ENCODE measurements at places on chromosomes 7 and 10.
A peak's percentile ranks its signal among the peaks of the same experiment; 100 is the strongest.

DNA sequence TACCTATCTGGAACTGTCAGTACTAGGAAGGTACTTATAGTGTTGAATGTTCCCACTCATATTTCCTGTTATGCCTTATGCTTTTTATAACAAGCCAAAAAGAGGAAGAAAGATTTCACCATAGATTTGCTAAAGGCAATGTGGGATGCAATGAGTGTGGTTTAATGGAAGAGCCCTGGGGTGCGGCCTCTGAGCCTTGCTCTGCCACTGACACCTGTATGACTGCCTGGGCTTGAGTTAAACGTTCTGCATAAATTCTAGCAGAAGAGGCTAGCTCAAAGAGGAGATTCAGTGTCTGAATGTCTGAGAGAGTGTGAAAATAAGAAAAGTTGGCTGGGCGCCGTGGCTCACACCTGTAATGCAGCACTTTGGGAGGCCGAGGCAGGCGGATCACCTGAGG lies 143.8 kb downstream of the TPST1 start:
- DNase-seq, result no peak

DNA sequence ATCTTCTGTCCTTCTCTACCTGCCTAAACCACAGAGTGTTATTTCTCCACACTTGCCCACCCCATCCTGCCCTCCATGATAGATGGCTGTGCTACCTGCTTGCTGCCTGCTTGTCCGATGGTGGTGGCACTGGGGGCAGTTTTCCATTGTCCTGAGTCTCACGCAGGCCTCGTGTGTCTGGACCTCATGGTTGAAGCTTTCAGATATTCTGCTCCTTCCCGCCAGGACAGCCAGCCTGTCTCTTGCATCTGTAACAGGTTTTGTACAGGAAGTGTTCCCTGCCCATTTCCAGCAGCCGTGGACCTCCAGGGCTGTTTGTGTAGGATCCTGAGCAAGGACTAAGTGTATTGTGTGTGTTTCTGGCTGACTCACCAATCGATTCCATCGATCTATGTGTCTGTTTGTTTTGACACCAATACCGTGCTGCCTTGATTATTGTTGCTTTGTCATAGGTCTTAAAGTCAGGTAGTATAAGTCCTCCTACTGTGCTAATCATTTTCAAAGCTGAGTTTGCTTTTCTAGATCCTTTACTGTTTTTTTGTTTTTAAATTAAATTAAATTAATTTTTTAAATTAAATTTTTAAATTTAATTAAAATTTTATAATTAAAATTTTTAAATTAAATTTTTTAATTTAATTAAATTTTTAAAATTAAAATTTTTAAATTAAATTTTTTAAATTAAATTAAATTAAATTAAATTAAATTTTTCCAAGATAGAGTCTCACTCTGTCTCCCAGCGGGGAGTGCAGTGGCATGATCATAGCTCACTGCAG lies 8.5 kb downstream of the IL15RA start:
- peak; percentile 63 for DNase-seq

GRCh38 chr7:43351683-43352082 lies 231.2 kb upstream of the STK17A start:
- DNase-seq, result no peak

DNA sequence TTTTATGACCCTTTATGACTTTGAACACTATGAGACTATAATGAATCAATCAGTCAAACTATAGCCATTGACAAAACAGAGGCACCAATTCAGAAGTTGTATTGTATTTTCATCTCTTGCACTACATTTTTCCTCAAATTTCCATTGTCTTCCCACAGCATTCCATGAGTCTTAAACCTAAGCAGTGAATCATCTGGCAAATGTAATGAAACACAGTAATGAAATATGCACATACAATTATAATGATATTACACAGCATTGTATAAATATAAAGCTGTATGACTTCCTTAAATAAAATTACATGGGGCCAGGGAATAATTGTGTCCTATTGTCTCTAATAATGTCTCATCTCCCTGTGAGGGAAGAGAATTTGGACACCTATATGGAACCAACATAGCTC lies 45.0 kb downstream of the VWDE start:
- no peak for DNase-seq

- no peak for DNase-seq
Observed at GRCh38 chr10:128612195-128612594, 486.0 kb upstream of the MKI67 start.

DNA sequence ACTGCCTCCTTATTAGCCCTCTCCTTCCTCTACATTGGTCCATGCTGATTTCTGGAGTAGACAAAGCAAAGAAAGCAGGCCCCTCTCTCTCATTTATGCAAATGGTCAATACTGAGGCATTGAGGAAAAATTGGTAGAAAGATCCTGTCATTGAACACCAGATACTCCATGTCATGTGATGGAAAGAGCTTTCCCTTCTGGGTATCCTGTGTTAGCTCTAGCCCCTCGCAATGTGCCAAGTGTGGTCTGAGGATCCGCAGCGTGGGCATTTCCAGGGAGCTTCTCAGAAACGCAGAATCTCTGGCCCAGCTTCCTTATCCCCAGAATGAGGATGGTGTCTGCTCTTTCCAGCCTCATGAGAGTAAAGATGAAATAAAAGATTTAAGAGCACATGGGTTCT lies 159.1 kb downstream of the CREB5 start:
- no peak for DNase-seq

DNA sequence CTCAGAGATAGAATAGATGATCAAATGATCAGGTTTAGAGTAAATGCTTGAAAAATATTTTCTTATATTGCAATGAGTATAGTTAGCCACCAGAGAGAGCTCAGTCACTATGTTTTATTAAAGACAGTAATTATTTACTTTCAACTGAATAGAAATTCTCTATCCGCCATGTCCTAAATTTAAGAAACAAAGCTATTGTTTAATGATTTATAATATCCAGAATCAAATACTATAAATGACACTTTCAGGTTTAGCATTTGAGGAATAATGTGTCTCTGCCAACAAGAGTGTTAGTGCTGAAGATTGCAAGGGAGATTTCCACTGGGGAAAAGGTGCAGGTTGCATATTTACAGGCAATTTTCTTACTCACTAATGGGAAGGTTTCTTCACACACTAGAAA lies 184.7 kb downstream of the DGKB start:
- no peak for DNase-seq

DNA sequence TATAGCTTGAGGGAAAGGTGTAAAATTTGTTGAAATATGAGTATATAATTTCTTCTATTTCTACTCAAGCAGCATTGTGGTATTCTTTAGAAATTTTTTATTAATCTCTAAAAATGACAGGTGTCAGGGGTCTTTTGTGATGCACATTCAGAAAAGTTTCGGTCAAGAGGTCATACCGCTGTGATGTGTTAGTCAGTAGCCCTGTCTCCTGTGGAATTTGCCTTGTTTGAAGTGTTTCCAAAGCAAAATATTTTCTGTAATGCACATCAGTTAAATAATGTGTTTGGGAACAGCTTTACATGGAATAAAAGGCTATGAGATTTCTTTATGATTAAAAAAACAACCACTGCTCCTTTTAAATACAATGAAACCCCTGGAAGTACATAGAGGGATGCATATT lies 35.8 kb downstream of the FOXP2 start:
- DNase-seq, result no peak

DNA sequence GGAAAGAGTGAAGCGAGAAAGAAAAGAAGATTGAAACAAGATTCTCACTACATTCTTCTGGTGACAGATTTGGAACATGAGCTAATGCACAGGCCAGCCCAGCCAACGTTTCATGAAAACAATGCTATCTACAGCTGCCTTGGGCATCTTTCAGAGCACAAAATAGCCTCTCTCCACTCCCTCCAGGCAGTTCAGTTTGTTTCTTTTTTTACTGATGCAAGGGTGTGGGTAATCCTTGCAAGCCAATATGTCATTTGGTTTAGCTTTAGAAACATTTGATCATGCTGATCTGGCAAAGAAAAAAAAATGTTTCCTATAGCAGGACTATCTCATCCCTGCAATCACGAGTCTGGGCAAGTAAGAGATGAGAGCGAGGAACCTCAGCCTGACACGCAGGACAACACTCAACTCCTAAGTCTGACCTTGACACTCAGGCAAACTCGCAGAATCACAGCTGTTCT lies 35.9 kb downstream of the SVIL start:
- no peak for DNase-seq

DNA sequence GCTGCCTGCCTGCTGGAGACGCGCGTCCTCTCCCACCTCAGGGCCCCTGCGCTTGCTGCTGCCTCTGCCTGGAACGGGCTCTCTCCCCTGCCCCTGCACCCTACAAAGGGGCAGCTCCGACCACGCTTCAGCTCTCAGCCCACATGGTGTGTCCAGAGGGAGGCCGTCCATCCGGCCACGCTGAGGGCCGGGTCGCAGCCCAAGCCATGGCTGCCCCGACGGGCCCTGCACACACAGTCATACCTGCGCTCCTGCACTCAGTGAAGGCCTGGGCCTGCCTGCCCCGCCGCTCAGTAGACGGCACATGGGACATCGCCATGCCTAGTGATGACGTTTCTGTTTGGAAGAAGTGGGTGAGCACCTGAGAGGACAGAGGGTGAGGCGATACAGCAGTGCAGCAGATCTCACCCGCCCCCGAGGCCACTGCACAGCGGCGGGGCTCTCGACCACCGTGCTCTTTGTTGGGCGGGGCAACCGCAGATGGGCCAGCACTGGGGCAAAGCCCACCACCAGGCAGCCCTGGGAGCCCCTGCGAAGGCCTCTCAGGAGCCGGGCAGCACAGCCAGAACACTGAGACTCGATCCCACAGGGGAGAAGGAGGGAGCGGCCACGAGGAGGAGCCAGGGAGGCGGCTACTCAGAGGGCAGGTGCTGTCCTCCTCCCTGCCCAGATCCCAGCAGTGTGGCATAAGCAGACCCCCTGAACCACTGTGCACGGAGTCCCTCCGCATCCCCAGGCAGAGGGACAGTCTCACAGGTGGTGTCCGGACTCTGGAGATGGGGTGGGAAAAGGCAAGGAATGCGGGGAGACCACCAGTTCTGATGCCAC lies 129.5 kb downstream of the MAD1L1 start:
- no peak for DNase-seq

DNA sequence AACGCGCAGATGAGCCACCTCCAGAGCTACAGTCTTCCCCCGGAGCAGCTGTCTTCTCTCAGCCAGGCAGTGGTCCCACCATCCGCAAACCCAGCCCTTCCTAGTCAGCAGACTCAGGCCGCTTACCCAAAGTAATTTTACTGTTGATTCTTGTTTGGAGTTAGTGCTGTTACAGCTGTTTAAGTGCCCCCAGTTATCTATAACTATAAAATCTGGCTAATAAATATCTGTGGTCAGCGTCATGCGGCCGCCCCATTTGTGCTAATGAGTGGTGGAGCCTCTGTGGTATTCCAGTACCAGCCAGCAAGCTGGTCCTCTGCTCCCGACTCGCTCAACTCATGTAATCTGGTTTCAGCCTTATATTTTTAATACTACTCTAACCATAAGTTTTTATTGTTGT lies 43.2 kb upstream of the TMEM236 start:
- no peak for DNase-seq

GRCh38 chr7:100884736-100885439 lies 4.6 kb downstream of the UFSP1 start:
- DNase-seq, result no peak

GRCh38 chr7:37920849-37921805 lies 687 bp downstream of the EPDR1 start:
- DNase-seq, result peak; percentile 86

DNA sequence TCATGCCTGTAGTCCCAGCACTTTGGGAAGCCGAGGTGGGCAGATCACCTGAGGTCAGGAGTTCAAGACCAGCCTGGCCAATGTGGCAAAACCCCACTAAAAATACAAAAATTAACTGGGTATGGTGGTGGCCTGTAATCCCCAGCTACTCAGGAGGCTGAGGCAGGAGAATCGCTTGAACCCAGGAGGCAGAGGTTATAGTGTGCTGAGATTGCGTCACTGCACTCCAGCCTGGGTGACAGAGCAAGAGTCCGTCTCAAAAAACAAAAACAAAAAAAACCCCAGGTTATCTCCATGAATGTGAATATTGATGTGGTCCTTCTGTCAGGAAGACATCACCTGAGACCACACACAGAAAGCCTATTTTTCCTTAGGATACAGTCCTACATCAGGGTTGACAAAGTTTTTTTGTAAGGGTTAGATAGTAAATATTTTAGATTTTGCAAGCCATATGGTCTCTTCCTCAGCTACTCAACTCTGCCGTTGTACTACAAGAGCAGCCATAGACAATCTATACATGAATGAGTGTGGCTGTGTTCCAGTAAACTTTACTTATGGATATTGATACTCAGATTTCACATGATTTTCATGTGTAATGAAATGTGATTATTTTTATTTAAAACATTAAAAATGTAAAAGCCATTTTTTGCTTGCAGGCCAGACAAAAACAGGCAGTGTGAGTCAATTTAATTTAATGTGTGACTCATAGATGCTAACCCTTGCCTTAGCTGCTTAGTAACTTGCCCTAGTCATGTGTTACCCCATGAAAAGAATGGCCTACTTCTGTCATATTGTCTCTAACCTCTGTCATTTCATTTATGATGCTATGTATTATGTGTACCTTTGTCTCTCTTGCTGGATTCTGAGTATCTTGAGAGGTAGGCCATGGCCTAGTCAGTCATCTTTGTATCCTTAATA lies 78.1 kb downstream of the TPST1 start:
- DNase-seq, result no peak

- no peak for DNase-seq
Observed at GRCh38 chr7:125828153-125828700, 898.6 kb upstream of the POT1 start.

GRCh38 chr7:4803397-4804241 lies 28.2 kb downstream of the AP5Z1 start:
- no peak for DNase-seq

- DNase-seq, result no peak
Observed at GRCh38 chr7:30510124-30511075, 5.8 kb upstream of the GGCT start.

DNA sequence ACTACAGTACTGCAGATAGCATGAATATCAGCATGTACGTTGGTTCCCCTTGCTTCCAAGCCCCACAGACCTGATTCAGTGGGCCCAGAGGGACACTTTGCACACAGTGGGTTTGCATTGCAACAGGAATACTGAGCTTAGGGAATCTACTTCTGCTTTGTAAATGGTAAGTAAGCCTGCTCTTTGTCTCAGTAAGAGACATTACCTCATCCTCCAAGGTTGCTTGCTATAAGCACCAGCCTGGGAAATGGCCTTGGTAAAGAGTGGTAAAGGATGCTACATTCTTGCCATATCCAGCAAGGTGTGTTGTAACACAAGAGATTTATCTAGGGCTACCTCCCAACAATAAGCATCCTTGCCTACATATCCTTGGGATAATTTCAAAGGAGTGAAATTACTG lies 730.5 kb downstream of the INHBA start:
- DNase-seq, result no peak

DNA sequence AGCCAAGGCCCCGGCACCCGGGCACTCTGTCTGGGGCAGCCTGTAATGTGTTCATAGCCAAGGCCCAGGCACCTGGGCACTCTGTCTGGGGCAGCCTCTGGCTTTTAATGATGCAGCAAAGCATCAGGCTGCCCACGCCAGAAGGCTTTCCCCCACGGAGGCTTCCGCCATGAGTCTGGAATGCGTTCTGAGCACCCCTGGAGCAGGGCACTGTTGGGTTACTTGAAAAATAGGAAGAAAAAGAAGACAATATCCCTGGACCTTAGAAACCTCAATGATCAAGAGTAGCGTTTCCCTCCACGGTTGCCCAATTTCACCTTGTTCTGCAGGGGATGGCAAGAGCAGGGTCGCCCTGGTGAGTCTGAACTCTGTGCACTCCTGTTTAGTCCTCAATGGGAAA lies 565.0 kb downstream of the PTPRN2 start:
- peak; percentile 53 for DNase-seq

GRCh38 chr10:51031950-51032349 lies 42.3 kb upstream of the PRKG1 start:
- DNase-seq, result no peak

Data from posterior vena cava (tissue), 2 donors.